ENCODE measurements at places on chromosomes 3 and 15.

GRCh38 chr15:81843226-81843625 lies 202.6 kb downstream of the MEX3B start:
- DNase-seq: no peak

- no peak for DNase-seq
These were observed 12.1 kb upstream of the RTP2 start for GRCh38 chr3:187714404-187714979.

DNA sequence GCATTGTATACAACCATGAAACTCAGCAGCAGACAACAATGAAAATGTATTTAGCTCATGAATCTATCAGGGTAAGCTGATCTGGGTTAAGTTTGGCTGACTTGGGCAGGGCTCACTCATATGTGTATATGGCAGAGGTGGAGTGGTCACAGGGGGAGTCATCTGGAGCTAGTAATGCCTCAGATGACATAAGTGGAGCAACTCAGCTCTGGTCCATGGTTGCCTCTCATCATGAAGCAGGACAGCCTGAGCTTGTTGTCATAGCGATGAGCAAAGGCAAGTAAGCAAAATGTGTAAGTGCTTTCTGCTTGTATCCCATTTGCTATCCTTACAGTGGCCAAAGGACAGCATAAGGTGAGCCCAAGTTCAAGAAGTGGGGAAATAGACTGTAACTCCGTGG lies 64.5 kb downstream of the ALCAM start:
- no peak for DNase-seq

GRCh38 chr15:63439536-63440264 lies 58.1 kb upstream of the CA12 start:
- DNase-seq: no peak

DNA sequence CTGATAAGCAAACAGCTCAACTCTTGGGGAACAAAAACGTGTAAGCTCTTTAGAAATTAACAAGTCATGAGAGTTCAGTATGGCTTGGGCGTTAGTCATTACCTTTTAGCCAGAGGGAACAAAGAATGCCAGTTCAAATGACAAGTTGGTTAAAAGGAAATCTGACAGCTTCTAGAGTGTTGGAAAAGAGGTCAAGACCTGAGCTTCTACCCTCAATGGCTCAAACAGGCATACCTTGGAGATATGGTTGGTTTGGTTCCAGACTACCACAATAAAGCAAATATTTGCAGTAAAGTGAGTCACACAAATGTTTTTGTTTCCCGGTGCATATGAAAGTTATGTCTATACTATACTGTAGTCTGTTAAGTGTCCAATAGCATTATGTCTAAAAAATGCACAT lies 136.1 kb downstream of the CACNA1D start:
- no peak for DNase-seq

DNA sequence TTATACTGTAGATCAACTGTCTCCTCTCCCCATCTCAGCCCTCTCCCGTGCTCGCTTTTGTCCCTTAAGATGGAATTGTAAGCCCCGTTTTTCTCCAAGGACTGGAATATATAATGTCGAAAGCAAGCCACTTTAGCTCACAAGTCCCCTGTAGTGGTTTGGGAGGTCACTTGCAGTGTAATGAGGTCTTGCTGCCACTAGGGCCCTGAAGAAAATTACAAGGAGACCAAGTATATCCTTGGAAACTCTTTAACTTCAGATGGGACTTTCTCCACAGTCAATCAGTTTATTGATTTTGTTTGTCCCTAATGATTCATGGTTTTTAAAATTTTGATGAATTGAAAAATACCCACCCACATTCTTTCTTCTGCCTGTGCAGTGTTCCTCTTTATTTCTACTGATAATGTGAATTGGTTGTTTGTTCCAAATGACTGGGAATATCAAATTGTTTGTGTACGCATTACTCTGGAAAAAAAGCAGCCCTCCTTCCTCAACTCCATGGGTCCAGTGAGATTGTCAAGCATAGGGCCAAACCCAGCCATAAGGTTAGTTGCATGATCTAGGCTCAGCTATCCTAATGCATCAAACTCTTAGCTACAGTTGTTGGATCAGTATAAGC lies 294.8 kb downstream of the MCTP2 start:
- no peak for DNase-seq

- no peak for DNase-seq
These were observed 10.9 kb downstream of the GNB5 start for GRCh38 chr15:52180196-52180835.

DNA sequence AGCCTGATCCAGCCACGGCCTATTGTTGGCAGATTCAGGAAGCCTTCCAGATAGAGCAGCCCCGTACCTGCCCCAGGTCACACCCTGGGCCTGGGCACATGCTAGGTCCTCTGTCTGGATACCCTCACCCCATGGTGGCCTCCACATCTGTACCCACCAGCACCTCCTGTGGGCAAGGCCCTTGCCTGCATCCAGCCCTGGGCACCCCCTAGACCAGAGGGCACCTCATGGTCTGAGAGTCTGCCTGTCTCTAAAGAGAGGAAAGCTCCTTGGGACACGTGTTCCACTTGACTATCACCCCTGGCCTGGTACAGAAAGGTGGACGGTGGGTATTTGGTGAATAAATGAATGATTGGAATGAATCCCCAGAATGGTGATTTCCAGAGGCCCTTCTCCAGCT lies 8.9 kb upstream of the COMMD4 start:
- DNase-seq: no peak

DNA sequence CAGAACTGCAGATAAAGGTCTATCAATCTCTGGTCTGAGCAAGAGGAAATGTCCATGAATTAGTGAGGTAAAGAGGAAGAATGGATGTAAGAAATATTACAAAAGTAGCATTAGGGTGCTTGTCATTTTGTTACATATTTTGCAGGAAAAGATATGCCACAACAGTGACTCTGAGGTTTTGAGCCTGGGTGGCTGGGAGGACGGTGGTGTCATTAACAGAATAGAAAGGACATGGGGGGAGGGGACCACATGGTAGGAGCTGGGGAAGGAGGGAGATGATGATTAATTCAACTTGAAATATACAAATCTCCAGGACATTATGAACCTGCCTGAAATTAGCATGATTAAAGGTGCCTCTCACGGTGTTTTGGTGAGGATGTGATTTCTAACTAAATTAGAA lies 245.5 kb upstream of the MDFIC2 start:
- DNase-seq: no peak

GRCh38 chr3:58034738-58035523 lies 26.7 kb downstream of the FLNB start:
- DNase-seq: no peak

- no peak for DNase-seq
These were observed 76.1 kb downstream of the CHRD start for GRCh38 chr3:184455991-184456390.

DNA sequence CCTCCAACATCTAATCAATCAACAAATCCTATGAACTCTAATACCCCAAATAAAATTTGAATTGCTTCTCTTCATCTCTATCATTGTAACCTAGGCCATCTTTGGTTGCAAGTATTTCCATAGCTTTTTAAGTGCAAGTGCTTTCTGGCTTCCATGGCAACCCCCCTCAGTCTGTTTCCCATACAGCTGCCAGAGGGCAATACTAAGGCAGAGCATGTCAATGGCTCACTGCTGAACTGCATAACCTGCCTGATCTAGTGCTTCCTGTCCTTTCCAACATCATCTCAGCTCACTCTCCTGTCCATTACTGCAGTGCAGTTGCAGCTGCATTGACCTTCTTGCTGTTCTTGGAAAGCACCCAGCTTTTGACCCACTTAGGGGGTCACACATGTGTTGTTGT lies 198.4 kb downstream of the WNT5A start:
- no peak for DNase-seq

GRCh38 chr3:64160000-64160695 lies 65.1 kb downstream of the PRICKLE2 start:
- no peak for DNase-seq

DNA sequence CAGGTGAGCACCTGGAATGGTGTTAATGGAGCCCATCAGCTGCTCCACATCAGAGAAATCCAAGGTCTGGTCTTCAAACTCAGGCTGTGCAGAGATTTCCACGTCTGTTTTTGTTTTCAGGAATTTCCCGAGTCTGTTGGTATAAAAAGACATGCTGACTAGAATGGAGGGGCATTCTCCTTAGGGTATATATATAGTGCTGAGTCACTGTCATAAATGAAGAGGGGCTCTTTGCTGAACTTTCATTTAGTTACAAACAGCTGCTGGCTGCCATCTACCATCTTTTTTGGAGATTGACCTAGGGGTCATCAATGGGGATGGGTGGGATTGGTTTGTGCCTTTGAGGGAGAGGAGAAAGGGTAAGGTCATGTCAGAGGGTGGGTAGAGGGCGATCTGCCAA lies 27.1 kb downstream of the FSD2 start:
- no peak for DNase-seq

DNA sequence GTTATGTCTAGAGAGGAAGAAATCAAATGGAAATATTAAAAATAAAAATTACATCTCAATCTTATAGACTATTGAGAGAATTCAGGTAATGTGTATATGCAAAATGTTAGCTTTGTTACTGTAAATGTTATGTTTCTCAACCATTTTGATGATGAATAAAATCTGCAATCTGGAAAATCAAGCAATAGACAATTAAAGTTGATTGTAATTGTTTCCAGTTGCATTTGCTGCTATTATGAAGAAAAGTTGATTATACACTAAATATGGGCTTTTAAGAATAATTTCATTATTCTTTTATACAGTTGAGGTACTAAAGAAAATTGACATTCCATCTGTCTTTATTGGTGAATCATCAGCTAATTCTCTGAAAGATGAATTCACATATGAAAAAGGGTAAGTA lies 68.9 kb downstream of the PFN2 start:
- DNase-seq: no peak

- DNase-seq: no peak
These were observed 328.5 kb upstream of the TLE3 start for GRCh38 chr15:70426096-70426821.

GRCh38 chr3:158573714-158574113 lies 2.7 kb downstream of the MLF1 start:
- no peak for DNase-seq

DNA sequence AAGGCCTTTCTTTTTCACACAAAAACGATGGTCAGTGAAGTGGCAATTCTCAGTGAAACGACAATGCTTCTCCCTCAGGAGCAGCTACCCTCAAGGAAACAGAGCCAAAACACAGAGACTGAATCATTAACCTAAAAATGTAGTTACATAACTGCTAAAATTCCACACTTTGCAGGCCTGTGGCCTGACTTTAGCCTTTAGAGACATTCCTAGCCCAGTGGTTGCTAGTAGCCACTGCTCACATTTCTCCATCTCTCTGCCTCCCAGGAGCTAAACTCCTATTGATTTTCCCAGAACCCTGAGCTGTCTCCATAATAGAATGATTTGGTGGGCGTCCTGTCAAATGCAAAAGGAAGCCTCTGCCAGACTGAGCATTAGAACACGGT lies 630.1 kb upstream of the KCNMB2 start:
- no peak for DNase-seq

DNA sequence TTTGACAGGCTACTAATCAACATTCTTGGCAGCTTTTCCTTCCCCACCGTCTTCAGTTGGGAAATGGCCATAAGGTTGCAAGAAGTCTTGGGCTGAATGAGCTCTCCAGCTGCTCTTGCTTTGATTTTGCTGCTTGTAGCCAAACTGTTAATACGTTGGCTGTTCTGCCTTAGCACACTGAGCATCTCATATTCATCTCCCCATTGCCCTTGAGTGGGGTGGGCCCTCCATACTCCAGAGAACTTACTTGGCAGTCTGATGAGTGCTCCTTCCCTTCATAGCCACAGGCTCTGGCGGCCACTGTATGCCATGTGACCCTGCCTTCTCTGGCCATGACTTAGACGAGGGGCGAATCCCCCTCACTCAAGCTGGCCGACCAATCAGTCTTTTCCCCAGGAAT lies 25.8 kb upstream of the PAQR5 start:
- DNase-seq: no peak

DNA sequence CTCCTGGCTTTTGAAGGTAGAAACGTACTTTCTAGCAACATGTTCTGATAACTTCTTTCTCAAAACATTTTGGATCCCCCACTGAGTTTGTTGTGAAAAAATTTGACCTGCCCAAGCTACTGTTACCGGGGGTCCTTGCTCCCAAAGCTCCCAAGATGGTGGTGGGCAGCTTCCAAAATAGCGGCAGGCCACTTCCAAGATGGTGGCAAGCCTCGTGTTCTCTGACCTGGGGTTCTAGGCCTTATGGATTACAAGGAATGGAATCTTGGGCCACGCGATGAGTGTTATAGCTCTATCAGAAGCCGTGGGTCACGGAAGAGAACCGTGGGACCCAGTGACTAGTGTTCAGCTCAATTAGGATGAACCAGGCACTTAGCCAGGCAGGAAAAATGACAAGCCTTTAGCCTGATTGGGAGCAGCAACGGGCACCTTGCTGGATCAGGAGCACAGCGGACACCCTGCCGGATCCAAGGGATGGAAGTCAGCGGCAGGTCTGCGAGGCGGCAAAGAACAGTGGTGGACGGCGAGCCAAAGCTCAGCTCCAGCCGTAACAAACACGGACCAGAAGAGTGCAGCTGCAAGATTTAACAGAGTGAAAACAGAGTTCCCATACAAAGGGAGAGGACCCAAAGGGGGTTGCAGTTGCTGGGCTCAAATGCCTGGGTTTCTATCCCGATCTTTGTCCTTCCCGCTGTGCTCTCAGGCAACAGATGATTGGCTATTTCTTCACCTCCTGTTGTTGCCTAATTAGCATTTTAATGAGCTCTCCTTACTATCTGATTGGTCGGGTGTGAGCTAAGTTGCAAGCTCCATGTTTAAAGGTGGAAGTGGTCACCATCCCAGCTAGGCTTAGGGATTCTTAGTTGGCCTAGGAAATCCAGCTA lies 133.3 kb downstream of the WDR72 start:
- no peak for DNase-seq

Measured in left forelimb (tissue), 1 donor.